NCI-H1417 treated with DMSO at 0.1 percent for 48 hours (cell line): ENCODE measurements at places on chromosomes 5 and 9.

GRCh38 chr5:9439531-9440292 lies 106.2 kb downstream of the SEMA5A start:
- no peak for DNase-seq

DNA sequence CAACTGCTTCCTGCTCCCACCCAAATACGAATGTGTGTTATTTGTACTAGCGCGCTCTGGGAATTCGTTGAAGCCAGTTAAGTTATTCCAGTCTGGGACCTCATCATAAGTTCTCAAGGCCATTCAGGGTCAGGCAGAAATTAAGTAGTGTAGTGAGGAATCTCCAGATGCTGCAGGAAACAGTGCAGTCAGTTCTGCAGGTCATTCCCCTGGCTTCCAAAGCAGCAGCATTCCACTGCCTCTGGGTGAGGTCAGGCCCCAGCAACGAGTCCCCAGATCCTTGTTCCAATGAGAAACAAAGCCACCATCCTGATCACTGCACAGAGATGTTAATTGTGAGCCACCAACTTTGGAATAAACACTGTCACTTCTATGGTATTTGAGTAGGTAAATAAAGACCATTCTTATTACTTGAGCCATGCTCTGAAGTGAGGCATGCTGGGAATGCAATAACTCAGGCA lies 33.1 kb downstream of the SVEP1 start:
- DNase-seq = no peak

DNA sequence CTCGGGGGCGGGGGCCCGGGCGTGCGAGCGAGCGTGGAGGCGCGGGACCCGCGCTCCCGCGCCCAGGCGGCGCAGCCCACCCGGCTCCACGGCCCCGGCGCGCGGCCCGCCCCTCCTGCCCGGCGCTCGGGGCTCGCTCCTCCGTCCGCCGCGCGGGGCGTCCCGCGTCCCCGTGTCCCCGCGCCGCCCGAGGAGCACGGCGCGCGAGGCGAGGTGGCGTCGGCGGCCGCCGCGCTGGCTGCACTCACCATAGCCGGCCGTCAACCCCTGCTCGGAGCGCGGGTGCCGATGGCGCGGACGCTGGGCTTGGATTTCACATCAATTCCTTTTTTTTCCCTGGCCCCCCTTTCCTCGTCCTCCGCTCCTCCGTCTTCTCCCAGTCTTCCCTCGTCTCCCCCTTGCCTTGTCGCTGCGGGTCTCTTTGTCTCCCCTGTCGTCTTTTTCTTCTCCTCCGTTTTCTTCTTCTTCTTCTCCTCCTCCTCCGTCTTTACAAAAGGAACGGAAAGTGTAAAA lies 494 bp downstream of the PTCH1 start:
- DNase-seq = no peak

GRCh38 chr9:129109952-129110739 lies 447 bp downstream of the CRAT start:
- DNase-seq = no peak

- DNase-seq = no peak
Measured at GRCh38 chr5:150625831-150626746, 14.4 kb upstream of the SYNPO start.

GRCh38 chr9:133146746-133147411 lies 16.8 kb downstream of the GBGT1 start:
- DNase-seq = no peak
